ENCODE measurements at places on chromosomes 3 and 15. TPM values are rescaled to one million over a fixed set of nuclear protein-coding genes. Genes with fewer than 3 reads are reported as not detected.
A peak's percentile ranks its signal among the peaks of the same experiment; 100 is the strongest.

Gene FANCD2OS
- not detected for total RNA-seq

Gene PLA2G4D
- not detected for total RNA-seq

Gene IL16
- 39.3 TPM for total RNA-seq

Gene CHRNA5
- 1.2 TPM for total RNA-seq

Gene PLSCR2
- total RNA-seq: not detected

GRCh38 chr15:71448688-71449114 is 333.4 kb downstream of the THSD4 start:
- H3K27me3 ChIP-seq: no peaks in the 10 kb centered on the region
- no peak for DNase-seq

DNA sequence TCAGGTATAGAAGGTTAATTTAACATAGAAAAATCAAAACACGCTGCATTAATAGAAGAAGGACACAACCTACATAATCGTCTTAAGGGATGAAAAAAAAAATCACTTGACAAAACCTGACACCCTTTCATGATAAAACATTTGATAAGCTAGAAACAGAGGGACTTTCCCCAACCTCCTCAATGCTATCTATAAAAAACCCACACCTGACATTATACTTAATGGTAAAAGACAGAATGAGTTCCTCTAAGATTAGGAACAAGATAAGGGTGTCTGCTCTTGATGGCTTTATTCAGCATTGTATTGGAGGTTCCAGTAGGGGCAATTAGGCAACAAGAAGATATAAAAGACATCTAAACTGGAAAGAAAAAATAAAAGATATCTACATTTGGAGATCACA is 69.9 kb upstream of the KBTBD8 start:
- no peaks in the 10 kb centered on the region for H3K36me3 ChIP-seq
- H3K4me1 ChIP-seq: no peaks in the 10 kb centered on the region
- H3K4me3 ChIP-seq: no peak overlapping the region
- H3K27ac ChIP-seq: no peak overlapping the region
- no peak for DNase-seq
- H3K27me3 ChIP-seq: no peaks in the 10 kb centered on the region

GRCh38 chr15:47983533-47983932 is 137.3 kb upstream of the SLC24A5 start:
- no peaks in the 10 kb centered on the region for H3K36me3 ChIP-seq
- H3K27ac ChIP-seq: no peak overlapping the region
- H3K4me3 ChIP-seq: no peak overlapping the region
- no peaks in the 10 kb centered on the region for H3K27me3 ChIP-seq
- no peaks in the 10 kb centered on the region for H3K4me1 ChIP-seq
- DNase-seq: no peak

GRCh38 chr3:14312375-14312774 is 90.0 kb upstream of the SLC6A6 start:
- H3K4me3 ChIP-seq: no peak overlapping the region
- no peaks in the 10 kb centered on the region for H3K36me3 ChIP-seq
- H3K4me1 ChIP-seq: no peaks in the 10 kb centered on the region
- no peaks in the 10 kb centered on the region for H3K27me3 ChIP-seq
- no peak for DNase-seq

GRCh38 chr3:40680685-40681657 is 156.2 kb downstream of the ZNF621 start:
- no peak for DNase-seq
- H3K27ac ChIP-seq: no peak overlapping the region
- H3K36me3 ChIP-seq: no peaks in the 10 kb centered on the region
- H3K4me3 ChIP-seq: no peak overlapping the region
- no peaks in the 10 kb centered on the region for H3K4me1 ChIP-seq

DNA sequence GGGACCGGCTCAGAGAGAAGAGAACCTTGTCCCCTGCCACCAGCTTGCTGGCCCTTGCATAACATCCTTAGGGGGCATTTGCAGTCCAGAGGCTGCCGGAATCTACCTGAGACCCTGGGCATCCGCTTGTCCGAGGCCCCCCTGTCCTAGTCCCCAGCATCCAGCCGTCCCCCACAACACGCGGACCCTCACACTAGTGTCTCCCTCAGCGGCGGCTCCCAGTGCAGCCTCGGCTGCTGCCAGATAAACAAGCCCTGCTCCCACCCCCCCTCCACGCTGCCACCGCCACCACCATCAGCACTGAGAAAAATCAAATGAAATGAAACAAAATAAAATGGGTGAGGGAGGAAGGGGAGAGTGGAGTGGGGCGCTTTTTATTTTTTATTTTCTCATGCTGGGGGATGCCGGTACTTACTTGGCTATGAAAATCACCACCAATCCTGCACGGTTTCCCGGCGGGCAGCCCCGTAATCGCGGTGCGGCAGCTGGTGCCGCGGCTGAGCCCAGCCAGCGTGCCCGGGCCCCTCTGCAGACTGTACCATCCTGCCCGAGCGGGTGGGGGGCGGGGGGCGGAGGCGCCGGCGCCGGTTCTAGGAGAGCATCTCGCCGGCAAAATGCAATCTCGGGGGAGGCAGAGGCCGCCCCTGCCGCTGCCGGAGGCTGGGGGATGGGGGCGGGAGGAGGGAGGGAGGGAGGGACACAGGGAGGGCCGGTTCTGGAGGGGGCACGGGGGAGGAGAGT is at the start of gene ATP2B2:
ATP2B2 (minus strand) TSS at position 537 of the 741 bp plus-strand sequence. CDS start 56,043 bp downstream, outside the sequence.
- H3K4me1 ChIP-seq: no peaks in the 10 kb centered on the region
- no peaks in the 10 kb centered on the region for H3K36me3 ChIP-seq
- peaks cover 36% of the 10 kb centered on the region for H3K27me3 ChIP-seq
- DNase-seq: no peak

DNA sequence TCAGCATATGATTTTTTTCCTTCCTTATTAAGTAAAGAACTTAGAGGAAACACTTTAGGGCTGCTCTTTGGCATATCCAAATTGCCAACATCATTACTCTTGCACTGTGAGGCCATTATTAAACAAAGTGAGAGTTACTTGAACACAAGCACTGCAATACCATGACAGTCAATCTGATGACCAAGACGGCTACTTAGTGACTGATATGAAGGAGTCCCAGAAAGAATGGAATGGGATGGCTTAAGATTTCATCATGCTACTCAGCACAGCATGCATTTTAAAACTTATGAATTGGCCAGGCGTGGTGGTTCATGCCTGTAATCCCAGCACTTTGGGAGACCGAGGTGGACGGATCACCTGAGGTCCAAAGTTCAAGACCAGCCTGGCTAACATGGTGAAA is 55.2 kb downstream of the FAM98B start:
- DNase-seq: no peak
- no peaks in the 10 kb centered on the region for H3K4me1 ChIP-seq
- H3K4me3 ChIP-seq: no peak overlapping the region

- no peaks in the 10 kb centered on the region for H3K27me3 ChIP-seq
- no peak for DNase-seq
- peak overlapping the region; percentile 37 for H3K27ac ChIP-seq
- peaks cover 26% of the 10 kb centered on the region for H3K4me1 ChIP-seq
- no peak overlapping the region for H3K4me3 ChIP-seq
- H3K36me3 ChIP-seq: no peaks in the 10 kb centered on the region
These were observed 342.7 kb downstream of the PTPRG start for GRCh38 chr3:61903931-61904657.

DNA sequence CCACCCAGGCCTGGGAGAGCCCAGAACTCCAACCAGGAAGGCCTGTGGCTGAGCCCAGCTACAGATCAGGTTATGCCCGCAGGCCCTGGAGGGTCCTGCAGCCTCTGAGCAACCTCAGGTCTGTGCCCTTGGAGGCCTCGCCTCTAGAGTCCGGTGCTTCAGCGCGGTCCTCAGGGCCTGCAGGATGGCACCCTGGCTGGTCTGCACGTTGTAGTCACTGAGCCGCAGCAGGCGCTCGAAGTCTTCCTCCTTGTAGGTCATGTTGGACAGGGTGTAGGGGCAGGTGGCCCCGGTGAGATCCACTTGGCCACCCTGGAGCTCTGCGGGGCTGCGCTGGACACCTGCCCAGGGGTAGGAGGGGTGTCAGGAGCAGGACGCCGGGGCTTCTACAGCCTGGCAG is 25.8 kb downstream of the PLA2G4D start:
- H3K4me1 ChIP-seq: no peaks in the 10 kb centered on the region
- no peak overlapping the region for H3K27ac ChIP-seq
- no peak for DNase-seq
- no peak overlapping the region for H3K4me3 ChIP-seq
- no peaks in the 10 kb centered on the region for H3K27me3 ChIP-seq
- no peaks in the 10 kb centered on the region for H3K36me3 ChIP-seq

DNA sequence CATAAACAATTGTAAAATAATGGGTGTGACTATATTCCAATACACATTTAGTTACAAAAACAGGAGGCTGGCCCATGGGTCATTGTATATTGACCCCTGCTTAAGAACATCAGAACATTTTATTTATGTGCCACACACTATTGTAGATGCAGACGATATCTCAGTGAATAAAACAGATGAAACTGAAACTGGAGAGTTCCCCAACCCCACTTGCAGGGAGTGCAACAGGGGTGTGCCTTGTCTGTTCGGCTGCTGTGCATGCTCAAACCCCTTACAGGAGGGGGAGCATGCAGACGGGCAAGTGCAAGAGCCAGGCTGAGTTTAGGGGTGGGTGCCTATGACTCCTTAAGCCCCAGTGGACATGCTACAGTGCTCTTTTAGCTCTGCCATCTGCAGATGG is 509.6 kb downstream of the IGSF11 start:
- no peaks in the 10 kb centered on the region for H3K36me3 ChIP-seq
- H3K4me3 ChIP-seq: no peak overlapping the region
- H3K4me1 ChIP-seq: no peaks in the 10 kb centered on the region
- H3K27ac ChIP-seq: no peak overlapping the region

GRCh38 chr3:46960835-46961234 is 15.7 kb downstream of the CCDC12 start:
- no peak overlapping the region for H3K4me3 ChIP-seq
- H3K36me3 ChIP-seq: no peaks in the 10 kb centered on the region
- no peak for DNase-seq
- no peaks in the 10 kb centered on the region for H3K27me3 ChIP-seq
- H3K4me1 ChIP-seq: peaks cover 65% of the 10 kb centered on the region

DNA sequence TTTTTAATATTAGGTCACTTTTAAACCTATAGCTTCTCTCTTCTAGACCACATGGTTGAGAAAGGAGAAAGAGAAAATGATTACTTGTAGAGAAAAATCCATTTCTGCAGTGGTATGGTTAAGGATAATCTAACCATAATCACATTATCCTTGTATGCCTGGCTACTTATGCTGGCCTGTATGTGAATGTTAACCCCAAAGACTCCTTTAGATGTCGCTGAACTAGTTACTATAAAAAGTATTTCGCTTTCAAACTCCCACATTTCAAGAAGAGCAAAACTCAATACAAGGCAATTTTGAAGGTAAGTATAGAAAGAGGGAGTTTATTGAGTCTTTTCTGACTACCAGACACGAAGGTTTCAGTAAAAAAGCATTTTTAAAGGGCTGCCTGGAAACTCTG is 2.2 kb downstream of the KCTD6 start:
- no peaks in the 10 kb centered on the region for H3K36me3 ChIP-seq
- DNase-seq: no peak
- H3K4me1 ChIP-seq: peaks cover 26% of the 10 kb centered on the region
- no peaks in the 10 kb centered on the region for H3K27me3 ChIP-seq
- no peak overlapping the region for H3K27ac ChIP-seq

- H3K27ac ChIP-seq: peak overlapping the region; percentile 92
- no peaks in the 10 kb centered on the region for H3K27me3 ChIP-seq
- peak overlapping the region; percentile 94 for H3K4me3 ChIP-seq
- peak; percentile 91 for DNase-seq
- peaks cover 26% of the 10 kb centered on the region for H3K4me1 ChIP-seq
- H3K36me3 ChIP-seq: no peaks in the 10 kb centered on the region
These were observed 924 bp upstream of the SIN3A start for GRCh38 chr15:75452364-75452864.
